ENCODE measurements at places on chromosomes 4 and X. TPM values are rescaled to one million over a fixed set of nuclear protein-coding genes. Genes with fewer than 3 reads are reported as not detected.

Gene RIBC1
- total RNA-seq: 0.36 TPM

Gene CXCL5
- total RNA-seq: not detected

Gene GPR78
- total RNA-seq: under 0.01 TPM

Gene IGBP1
- total RNA-seq: 87.1 TPM

Gene GPR82
- total RNA-seq: not detected

Gene TXK
- not detected for total RNA-seq

Gene TBX22
- total RNA-seq: not detected

Gene ITIH6
- not detected for total RNA-seq

Gene HSPA4L
- 2.3 TPM for total RNA-seq

Gene ERVMER34-1
- not detected for total RNA-seq

Gene ART3
- not detected for total RNA-seq

Gene RAB39B
- total RNA-seq: 0.56 TPM

Gene GYPE
- total RNA-seq: 0.54 TPM

Gene SERTM2
- under 0.01 TPM for total RNA-seq

Gene MAGEB1
- not detected for total RNA-seq

Gene HAND2
- 0.56 TPM for total RNA-seq

Gene PTCHD1
- total RNA-seq: not detected

Gene LGI2
- total RNA-seq: not detected

Gene SORBS2
- total RNA-seq: under 0.01 TPM

Gene GAGE12H
- not detected for total RNA-seq

Gene ABCG2
- 1.4 TPM for total RNA-seq

Gene DKK2
- total RNA-seq: 0.83 TPM

Gene AKAP14
- not detected for total RNA-seq

Gene GPR50
- not detected for total RNA-seq

Gene TMEM47
- total RNA-seq: 134 TPM

Gene TCEAL6
- total RNA-seq: not detected

Gene DMP1
- not detected for total RNA-seq

Gene NUP62CL
- total RNA-seq: not detected

Gene SLITRK2
- not detected for total RNA-seq

Gene MAGEE2
- total RNA-seq: not detected

Gene HSFX4
- not detected for total RNA-seq

Gene FAM47A
- not detected for total RNA-seq

Gene FAM50A
- 65.5 TPM for total RNA-seq

Gene TMEM156
- 0.54 TPM for total RNA-seq

Gene BEX2
- total RNA-seq: not detected

Gene SRPX2
- total RNA-seq: 20.6 TPM

Gene MSANTD1
- 0.28 TPM for total RNA-seq

Gene HPGDS
- total RNA-seq: not detected

Gene CXCL11
- under 0.01 TPM for total RNA-seq

Gene GAB3
- total RNA-seq: 1.9 TPM

Gene CCNQ
- 27.6 TPM for total RNA-seq

Gene MCF2
- not detected for total RNA-seq

Gene PCDH18
- total RNA-seq: 108 TPM

Gene GPR34
- not detected for total RNA-seq

Gene STBD1
- 2.2 TPM for total RNA-seq

Gene GPR101
- not detected for total RNA-seq

Gene MAGEC3
- not detected for total RNA-seq

Gene PSMD10
- total RNA-seq: 122 TPM
